ENCODE measurements at places on chromosomes 2 and 18.

GRCh38 chr2:83191316-83191715 lies 1267.8 kb downstream of the SUCLG1 start:
- H3K4me1 ChIP-seq = no peaks in the 10 kb centered on the region
- no peaks in the 10 kb centered on the region for H3K27me3 ChIP-seq
- no peak overlapping the region for H3K27ac ChIP-seq

- no peak for DNase-seq
- no peak overlapping the region for H3K4me3 ChIP-seq
- H3K27me3 ChIP-seq = no peaks in the 10 kb centered on the region
- H3K27ac ChIP-seq = no peak overlapping the region
Measured at GRCh38 chr2:231672617-231673347, 35.5 kb upstream of the PTMA start.

- peaks cover 22% of the 10 kb centered on the region for H3K27me3 ChIP-seq
- no peak for DNase-seq
- H3K4me3 ChIP-seq = no peak overlapping the region
- H3K36me3 ChIP-seq = no peaks in the 10 kb centered on the region
- peaks cover 11% of the 10 kb centered on the region for H3K4me1 ChIP-seq
- H3K27ac ChIP-seq = no peak overlapping the region
Measured at GRCh38 chr18:79640064-79640672, 39.4 kb upstream of the CTDP1 start.

DNA sequence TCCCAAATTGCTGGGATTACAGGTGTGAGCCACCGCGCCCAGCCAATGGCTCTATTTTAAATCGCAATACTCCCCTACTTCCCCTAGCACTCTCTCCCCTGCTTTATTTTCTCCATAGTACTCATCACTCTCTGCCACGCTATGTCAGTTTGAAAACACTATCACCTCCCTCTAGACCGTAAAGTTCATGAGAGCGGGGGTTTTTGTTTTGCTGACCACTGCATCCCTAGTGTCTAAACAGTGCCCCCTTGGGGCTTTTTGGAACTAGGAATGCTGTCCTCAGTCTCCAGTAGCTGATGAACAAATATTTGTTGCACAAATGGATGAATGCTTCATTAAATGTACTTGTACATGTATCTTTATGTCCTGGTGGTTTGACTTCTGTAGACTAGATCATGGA lies 44.1 kb downstream of the ATOH8 start:
- no peak overlapping the region for H3K27ac ChIP-seq
- no peaks in the 10 kb centered on the region for H3K4me1 ChIP-seq

DNA sequence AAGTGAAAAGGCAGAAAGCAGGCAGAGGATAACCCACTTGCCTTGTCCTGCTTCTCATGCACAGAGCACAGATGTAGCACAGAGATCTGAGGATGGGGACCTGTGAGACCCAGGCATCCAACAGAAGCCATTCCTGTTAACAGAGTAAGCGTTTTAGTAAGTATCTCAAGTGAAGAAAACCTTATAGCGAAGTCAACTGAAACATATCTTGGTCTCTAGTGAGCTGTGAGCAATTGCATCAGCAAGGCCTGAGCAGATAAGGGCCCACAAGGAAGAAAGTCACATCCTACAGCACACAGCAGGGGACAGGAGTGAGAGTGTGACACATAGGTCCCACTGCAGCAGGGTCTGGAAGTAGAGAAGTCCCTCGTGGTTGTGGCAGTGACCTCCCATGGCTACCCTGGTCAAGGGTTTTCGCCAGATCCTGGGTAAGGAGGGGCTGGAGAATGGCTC lies 248.7 kb upstream of the TNP1 start:
- DNase-seq = no peak
- H3K36me3 ChIP-seq = no peaks in the 10 kb centered on the region
- H3K4me3 ChIP-seq = no peak overlapping the region
- H3K27ac ChIP-seq = no peak overlapping the region

DNA sequence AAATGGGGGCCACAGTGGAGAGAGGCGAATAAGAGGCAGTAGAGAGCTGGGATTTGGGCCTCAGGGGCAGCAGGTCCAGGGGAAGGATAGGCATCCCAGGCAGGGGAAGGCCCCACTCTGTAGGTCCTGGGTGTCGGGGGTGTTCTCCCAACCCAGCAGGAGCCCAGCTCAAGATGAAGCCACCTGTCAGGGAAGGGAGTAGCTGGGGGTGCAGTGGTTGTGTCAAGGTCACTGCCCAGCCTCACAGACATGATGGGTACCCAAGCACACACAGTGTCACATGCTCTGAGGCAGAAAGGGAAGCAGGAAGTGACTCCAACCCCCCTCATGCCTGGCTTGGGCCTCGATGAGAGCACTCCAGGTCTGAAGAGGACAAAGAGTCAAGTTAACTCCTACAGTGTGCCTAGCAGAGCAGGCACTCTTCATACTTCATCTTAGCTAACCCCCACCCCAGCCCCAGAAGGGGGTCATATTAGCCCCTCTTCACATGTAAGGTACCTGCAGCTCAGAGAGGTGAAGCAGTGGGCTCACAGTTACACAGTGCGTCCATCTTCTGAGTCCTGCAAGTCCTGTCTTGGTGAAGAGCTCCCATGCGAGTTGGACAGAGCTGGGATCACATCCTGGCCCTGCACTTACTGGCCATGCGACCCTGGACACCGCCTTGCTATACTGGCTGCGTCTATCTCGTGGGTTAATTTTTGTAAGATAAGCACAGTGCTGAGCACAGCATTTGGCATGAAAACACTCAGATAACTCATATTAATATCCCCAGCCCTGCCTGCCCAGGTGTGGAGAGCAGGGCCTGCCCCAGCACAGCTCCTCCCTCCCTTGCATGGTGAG lies 72.6 kb upstream of the DAPL1 start:
- H3K27me3 ChIP-seq = peaks cover 5% of the 10 kb centered on the region
- H3K4me1 ChIP-seq = no peaks in the 10 kb centered on the region
- H3K4me3 ChIP-seq = no peak overlapping the region

GRCh38 chr2:12607971-12608370 lies 108.8 kb upstream of the TRIB2 start:
- peaks cover 20% of the 10 kb centered on the region for H3K4me1 ChIP-seq
- no peak overlapping the region for H3K27ac ChIP-seq
- no peaks in the 10 kb centered on the region for H3K36me3 ChIP-seq
- no peaks in the 10 kb centered on the region for H3K27me3 ChIP-seq
- DNase-seq = no peak
